ENCODE measurements at places on chromosomes 1 and 21.
A peak's percentile ranks its signal among the peaks of the same experiment; 100 is the strongest.

GRCh38 chr1:6991266-6991665 is 206.0 kb downstream of the CAMTA1 start:
- DNase-seq: no peak

DNA sequence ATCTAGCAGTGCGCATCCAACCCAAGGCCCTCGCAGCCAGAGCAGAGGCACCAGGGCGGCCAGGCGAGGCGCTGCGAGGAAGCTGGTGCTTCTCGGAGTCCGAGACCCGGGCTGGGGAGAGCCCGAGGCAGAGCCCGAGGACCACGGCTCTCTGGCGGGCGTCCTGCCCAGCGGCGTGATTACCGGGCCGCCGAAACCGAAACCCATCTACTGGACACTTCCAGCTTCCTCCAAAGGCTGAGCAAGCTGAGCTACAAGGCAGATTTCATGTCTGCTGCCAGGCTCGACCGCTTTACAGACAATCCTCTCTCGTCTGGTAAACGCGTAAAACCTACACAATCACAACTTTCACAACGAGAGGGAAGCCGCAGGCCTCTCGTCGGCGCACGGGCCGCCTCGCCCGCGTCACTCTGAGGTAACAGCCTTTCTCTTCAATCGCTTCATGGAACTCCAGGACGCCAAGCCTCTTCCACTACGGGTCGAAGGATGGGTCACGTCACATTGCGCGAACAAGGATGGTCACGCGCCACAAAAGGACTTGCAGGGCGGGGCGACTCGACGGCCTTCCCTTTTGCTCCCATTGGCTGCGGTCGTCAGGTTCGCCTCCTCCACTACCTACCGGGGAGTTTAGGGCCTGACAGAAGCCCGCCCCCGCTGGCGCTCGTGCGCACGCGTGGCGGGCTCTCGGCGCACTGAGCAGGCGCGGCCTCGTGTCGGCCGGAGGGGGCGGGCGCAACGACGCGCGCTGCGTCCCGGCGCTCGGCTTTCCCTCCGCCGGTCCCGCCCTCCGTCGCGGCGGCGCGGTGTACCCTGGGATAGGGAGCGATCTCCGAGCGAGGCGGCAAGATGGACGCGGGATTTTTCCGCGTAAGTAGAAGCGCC is at the start of gene SRRM1:
Gene SRRM1, plus strand, starts transcription at position 822 of the 882 bp plus-strand sequence. Its CDS starts 25 bp downstream, at position 847.
- DNase-seq: peak; percentile 100

DNA sequence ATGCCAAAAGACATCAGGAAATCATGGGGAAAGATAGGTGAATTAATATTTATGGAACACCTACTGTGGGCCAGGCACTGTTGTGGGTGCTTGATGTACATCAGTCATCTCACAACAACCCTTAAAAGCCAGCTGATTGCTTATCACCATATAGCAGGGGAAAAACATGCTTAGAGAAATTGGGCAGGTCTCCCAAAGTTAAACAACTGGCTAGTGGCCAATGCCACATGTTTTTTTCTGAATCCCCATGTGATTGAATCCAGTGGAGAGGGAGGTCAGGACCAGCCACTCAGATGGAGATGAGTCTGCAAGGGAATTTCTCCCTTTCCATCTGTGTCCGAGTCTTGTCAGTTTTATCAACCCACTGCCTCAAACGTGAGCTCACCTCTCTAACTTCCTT is 33.5 kb downstream of the UTP25 start:
- DNase-seq: no peak

DNA sequence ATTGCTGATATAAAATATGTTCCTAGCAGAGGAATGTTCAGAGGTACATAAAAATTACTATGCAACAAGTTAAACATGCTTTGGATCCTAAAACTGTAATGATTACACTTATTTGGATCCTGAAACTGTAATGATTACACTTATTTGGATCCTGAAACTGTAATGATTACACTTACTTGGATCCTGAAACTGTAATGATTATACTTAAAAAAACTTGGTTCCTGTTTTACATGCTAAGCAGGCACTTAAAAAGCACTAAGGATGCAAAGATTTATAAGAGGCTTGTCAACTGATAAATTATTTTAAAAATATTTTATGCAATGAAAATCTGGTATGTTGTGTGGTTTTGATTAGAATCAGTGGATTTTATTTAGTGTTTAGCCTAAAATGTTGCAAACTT is 47.7 kb downstream of the ZNHIT6 start:
- no peak for DNase-seq

DNA sequence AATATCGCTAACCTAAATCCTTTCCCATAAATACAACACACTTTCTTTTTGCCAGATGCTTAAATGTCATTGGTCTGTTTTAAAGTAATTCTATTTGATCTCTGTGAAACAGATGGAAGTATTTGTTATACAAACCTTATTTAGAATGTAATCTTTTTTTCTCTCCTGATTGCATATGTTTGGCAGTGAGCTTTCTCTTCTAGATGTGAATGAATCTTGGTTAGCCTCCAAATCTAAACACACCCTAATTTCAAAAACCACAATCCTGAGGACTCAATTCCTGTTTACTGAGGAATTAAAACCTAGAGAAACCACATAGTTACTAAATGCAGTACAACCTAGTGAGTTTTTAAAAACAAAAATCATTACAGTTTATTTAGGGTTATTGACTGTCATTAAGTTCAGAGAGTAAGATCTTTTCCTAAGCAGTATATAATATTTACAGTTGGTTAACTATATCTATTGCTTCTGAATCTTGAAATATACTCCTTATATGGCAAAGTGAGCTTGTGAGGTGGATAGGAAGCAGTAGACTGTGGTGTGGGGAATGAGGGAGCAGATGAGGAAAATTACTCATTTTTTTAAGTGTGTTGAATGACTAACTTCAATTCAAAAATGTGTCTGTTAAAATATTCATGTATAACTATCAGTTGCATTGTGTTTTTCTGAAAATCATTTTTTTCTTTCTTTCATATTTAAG is 218.7 kb downstream of the FMN2 start:
- DNase-seq: no peak

- DNase-seq: no peak
Measured at GRCh38 chr1:19710825-19711611, 46.3 kb downstream of the HTR6 start.

GRCh38 chr1:180935326-180936109 is 22.8 kb downstream of the KIAA1614 start:
- no peak for DNase-seq

- DNase-seq: no peak
Measured at GRCh38 chr1:216785221-216785620, 62.0 kb upstream of the ESRRG start.

- peak; percentile 95 for DNase-seq
Measured at GRCh38 chr1:89804642-89805237, 16.1 kb upstream of the LRRC8D start.

DNA sequence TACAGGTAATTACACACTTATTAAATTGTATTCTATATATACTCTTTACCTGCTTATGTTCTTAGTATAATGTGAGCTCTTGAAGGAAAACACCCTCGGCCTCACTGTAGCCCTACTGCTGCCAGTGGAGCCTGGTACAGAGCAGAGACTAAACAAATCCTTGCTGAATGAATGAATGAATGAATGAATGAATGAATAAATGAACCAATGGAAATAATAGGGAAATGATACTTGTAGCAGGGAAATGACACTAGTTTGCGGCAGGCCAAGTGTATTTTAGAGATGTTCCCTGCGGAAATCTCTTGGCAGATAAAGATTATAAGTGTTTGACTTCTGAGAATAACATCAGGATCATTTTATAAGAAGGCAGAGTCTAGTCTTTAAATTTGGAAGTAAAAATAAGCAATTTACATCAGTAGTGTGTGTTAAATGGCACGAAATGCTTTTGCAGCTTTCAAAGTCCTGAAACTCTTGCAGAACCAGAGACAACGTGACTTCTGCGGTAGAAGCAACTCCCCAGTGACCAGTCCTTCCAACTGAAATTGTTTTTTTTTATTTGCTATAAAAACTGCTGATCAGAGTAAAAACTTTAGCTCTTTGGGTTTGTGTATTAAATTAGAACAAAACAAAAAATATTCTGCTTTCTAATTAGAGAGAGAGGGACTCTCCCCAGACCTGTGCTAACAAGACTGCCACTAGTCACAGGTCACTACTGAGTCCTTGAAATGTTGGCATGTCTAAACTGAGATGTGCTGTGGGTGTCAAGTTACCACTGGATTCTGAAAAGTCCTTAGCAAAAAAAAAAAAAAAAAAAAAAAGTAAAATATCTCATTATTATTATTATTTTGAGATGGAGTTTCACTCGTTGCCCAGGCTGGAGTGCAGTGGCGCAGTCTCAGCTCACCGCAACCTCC is 199.3 kb upstream of the MAP1LC3C start:
- DNase-seq: no peak

GRCh38 chr1:150650193-150650592 is 20.8 kb upstream of the ENSA start:
- DNase-seq: no peak

- DNase-seq: no peak
Measured at GRCh38 chr1:185445594-185445993, 128.6 kb upstream of the IVNS1ABP start.

GRCh38 chr1:204401730-204402129 is 9.9 kb downstream of the PPP1R15B start:
- DNase-seq: no peak

- no peak for DNase-seq
Measured at GRCh38 chr1:164637461-164638375, 78.7 kb downstream of the PBX1 start.

DNA sequence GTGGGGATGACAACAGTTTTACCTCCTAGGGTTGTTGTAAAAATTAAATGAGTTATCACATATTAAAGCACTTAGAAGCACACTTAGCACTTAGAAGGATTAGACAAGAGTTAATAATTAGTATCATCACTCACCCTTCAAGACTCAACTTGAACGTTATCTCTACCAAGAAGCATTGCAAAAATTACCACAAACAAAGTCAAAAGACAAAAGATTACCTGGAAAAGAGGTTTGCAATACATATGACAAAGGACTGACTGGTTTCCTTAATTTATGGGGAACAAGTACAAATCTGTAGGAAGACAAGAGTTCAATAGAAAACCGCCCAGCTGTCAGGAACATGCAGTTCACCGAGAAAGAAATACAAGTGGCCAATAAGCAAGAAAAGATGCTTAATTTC is 93.3 kb upstream of the ATP1A1 start:
- DNase-seq: no peak

- no peak for DNase-seq
Measured at GRCh38 chr21:17783481-17784179, 35.5 kb downstream of the C21orf91 start.

DNA sequence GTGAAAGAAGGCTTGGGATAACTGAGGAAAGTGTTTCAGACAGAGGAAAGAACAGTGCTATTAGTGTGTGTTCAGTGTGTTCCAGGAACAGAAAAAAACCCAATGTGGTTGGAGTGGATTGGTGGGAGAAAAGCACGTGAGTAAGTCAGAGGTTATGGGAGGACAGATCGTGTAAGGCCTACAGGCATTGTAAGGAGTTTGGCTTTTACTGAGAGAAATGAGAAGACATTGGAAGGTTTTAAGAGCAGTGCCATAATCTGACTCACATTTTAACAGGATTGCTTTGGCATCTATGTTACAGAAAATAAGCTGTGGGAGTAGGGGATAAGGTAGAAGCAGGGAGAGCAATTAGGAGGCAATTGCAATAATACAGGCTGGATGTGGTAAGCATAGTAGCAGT is 4.8 kb downstream of the ARPC5 start:
- DNase-seq: no peak

- peak; percentile 48 for DNase-seq
Measured at GRCh38 chr1:72366466-72366865, 84.1 kb upstream of the NEGR1 start.

GRCh38 chr1:198278943-198279342 is 122.1 kb downstream of the NEK7 start:
- DNase-seq: no peak

GRCh38 chr1:153465811-153466636 is 5.6 kb upstream of the S100A7 start:
- DNase-seq: peak; percentile 88

- no peak for DNase-seq
Measured at GRCh38 chr1:212595787-212596714, 12.5 kb upstream of the ATF3 start.

- DNase-seq: peak; percentile 19
Measured at GRCh38 chr1:199684686-199685273, 342.7 kb upstream of the NR5A2 start.

DNA sequence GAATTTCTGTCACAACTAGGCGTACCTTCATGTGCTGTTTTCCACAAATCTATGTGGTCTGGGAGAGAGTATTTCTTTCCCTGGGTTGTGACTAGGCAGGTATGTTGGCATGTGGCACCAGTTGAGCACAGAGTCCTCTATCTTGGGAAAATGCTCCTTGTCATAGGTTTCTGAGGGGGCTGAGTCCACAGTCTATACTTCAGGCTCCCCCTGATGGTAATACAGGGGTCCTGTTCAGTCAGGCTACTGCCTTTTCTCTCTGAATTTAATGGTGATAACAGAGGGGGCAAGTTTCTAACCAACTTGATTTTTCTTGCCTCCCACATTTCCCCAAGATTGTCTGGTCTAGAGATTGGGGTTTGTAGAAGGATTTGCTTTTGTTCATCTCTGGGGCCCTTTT is 35.8 kb downstream of the VANGL1 start:
- no peak for DNase-seq

DNA sequence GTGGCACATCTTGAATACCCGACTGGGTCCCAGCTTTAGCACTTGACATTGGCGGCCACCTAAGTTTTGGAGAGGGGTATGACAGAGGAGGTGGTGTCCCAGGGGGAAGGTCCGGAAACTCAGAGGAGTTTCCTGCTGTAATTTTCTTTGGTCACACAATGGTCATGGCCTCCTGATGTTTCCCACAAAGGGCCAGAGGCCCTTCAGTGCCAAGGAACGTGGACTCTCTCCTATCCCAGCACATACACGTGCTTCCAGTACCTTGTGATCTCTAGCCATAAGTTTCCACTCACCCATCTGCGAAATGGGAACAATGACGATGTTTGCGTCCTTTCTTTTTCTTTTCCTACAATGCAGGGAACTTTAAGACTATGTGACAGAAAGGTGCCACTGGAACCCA is 13.2 kb downstream of the CAPN2 start:
- DNase-seq: no peak

DNA sequence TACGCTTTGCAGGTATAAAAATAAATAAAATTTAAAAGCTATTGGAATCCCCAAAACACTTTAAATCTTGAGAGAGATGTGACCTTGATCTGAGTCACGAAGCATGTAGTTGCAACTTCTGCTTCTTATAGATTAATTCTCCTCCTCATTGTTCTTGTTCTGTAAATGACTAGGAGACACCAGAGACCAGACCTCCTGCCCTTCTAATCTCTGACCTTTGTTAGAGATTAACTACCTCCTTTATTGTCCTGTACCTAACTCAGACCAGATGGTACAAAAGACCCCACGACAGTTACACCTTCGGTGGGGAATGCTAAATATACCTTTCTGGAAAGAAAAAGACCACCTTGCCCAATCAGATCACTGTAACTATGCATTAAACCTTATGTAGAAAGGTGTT is 76.9 kb upstream of the NEK2 start:
- DNase-seq: no peak

DNA sequence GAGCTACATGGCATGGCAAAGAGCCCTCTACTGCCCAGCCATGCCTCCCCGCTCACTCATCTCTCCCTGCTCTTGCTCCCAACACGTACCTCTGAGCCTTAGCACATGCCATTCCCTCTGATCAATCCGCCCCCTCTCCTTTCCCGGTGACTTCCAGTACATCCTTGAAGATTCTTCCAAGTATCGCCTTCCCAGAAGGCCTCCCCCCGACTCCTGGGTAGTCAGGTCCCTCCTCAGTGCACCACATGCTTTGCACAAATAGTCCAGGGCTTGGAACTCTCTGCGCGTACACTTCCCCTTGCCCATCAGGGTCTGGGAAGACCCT is 77.0 kb upstream of the IFFO2 start:
- DNase-seq: no peak

GRCh38 chr1:8574985-8575384 is 242.5 kb downstream of the RERE start:
- DNase-seq: no peak

GRCh38 chr1:13779930-13780329 is 79.9 kb downstream of the PRDM2 start:
- no peak for DNase-seq
